Activated naive CD8-positive, alpha-beta T cell treated with anti-CD3 and anti-CD28 coated beads, Interleukin-2, amount 10 ng/mL, durations not matched to agents 7 days and 5 days (primary cell): ENCODE measurements at places on chromosomes 1 and 21.

- peaks cover 23% of the 10 kb centered on the region for H3K27me3 ChIP-seq
- H3K36me3 ChIP-seq = no peaks in the 10 kb centered on the region
- no peak overlapping the region for H3K4me3 ChIP-seq
- H3K27ac ChIP-seq = no peak overlapping the region
- no peaks in the 10 kb centered on the region for H3K4me1 ChIP-seq
These were observed 9.7 kb downstream of the SYT6 start for GRCh38 chr1:114144016-114144415.

DNA sequence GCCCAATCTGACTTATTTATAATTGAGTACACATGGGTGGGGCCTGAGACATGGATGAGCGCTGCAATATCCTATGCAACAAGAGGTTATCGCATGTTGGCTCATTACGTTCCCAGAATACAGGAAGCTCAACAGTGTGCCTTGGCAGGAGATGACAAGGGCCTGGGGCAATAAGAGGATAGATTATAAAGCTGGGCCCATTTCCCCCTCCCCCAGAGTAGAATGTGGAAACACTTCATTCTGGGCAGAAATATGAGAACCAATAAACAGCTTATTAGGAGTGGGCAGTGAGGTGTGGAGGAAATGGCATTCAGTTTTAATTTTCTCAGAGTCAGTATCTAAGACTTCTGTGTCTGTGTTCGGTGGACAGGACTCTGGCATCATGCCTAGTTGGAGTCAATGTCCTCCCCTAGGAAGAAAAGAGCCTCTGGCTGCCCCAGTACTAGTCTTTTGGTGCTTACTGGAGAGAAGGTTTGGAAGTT lies 92.8 kb downstream of the PIK3R3 start:
- DNase-seq = no peak
- H3K27ac ChIP-seq = no peak overlapping the region
- H3K4me3 ChIP-seq = no peak overlapping the region
- no peaks in the 10 kb centered on the region for H3K36me3 ChIP-seq
- no peaks in the 10 kb centered on the region for H3K27me3 ChIP-seq

DNA sequence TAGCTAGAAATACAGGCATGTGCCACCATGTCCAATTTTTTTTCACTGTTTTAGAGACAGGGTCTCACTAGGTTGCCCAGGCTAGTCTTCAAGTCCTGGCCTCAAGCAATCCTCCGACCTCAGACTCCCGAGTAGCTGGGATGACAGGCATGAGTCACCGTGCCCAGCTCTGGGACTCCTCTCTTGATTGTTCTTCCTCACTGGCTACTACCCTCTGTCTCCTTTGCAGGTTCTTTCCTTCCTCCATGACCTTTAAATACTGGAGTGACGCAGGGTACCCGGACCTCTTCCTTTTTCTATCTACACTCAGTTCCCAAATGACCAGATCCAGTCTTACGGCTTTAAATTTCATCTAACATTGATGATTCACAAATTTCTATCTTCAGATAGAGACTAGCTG lies 34.9 kb downstream of the ASH1L start:
- H3K27ac ChIP-seq = no peak overlapping the region
- H3K4me3 ChIP-seq = no peak overlapping the region
- peaks cover 18% of the 10 kb centered on the region for H3K36me3 ChIP-seq
- no peak for DNase-seq

DNA sequence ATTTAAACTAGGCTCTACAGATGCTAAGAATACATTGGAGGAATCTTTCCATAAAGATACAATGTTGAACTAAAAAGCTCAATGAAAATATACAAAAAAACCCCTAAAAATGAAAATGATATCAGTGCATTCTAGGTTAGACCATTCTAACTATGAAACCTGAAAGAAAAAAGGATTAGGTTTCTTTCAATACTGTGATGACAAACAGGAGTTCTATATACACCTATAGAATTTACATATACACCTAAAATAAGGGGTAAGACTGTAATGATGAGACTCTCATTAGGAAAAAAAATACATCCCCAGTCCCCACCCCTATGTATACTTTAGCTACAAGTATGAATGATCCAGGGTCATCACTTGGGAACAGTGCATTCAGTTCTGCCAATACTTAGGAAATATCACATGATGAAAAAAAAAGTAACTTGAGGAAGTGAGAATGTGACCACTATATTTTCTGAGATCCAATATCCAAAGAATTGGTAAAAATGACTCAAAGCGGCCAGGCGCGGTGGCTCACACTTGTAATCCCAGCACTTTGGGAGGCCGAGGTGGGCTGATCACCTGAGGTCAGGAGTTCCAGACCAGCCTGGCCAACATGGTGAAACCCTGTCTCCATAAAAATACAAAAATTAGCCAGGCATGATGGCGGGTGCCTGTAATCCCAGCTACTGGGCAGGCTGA lies 26.3 kb downstream of the SELENOF start:
- DNase-seq = no peak
- H3K4me1 ChIP-seq = peaks cover 5% of the 10 kb centered on the region
- no peak overlapping the region for H3K27ac ChIP-seq
- no peaks in the 10 kb centered on the region for H3K27me3 ChIP-seq
- peaks cover 16% of the 10 kb centered on the region for H3K36me3 ChIP-seq

DNA sequence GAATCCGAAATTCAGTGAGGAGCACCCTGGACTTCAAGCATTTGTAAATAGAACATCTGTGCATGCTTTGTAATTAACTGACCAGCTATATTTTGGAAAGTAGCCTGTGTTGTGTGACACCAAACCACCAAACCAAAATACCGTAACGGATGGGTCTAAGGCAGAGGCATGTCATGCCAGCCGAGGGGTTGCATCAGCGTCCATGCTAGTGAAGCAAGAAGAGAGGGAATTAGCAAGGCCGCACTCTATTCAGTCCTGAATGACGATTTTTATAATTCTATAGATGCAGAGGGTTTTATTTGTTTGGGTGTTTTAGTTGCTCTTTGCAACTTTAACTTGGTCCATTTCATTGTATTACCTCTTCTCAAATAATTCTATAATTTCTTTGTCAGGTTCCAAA lies 116.8 kb upstream of the SMYD2 start:
- H3K27ac ChIP-seq = no peak overlapping the region
- H3K4me3 ChIP-seq = no peak overlapping the region
- no peak for DNase-seq

DNA sequence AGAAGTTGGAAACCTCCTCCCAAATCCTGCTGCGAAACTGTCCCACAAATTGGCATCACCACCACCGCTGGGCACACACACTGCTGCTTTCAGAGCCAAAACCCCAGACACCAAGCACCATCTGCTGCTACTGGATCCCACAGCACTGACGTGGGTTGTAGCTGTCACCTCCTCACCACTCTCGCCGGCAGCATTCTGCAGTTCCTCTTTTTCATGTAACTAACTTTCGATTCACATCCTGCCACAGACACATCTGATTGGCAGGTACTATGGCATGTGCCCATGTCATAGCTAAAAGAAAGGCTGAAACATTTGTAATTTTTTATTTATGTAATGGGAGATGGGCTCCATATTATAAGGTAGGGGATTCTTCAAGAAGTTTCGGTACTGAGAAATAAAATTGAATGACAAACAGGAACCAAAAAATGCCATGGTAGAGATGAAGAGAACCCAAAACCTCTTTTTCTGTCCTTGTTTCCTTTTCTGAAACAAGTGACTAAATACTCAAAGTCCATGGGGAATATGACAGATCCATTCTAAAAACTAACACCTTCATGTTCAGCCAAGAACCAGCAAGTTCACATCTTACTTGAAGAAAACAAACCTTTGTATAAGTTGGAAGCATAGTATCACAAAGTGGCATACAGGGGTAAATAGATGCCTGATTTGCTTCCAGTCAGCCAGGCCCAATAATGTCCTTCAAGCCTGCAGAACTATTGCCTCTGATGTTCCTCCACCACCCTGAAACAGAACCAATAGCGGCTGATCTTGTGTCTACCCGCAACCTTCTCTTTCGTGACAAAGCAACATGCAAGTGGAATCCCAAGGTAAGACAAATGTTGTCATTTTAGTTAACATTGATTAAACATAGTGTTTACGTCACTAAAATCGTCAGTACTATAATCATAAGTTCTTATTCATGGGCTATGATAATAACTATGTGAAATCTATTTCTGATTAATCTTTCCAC lies 26.6 kb upstream of the RGS13 start:
- no peaks in the 10 kb centered on the region for H3K36me3 ChIP-seq
- peak; percentile 54 for DNase-seq
- peak overlapping the region; percentile 75 for H3K4me3 ChIP-seq

DNA sequence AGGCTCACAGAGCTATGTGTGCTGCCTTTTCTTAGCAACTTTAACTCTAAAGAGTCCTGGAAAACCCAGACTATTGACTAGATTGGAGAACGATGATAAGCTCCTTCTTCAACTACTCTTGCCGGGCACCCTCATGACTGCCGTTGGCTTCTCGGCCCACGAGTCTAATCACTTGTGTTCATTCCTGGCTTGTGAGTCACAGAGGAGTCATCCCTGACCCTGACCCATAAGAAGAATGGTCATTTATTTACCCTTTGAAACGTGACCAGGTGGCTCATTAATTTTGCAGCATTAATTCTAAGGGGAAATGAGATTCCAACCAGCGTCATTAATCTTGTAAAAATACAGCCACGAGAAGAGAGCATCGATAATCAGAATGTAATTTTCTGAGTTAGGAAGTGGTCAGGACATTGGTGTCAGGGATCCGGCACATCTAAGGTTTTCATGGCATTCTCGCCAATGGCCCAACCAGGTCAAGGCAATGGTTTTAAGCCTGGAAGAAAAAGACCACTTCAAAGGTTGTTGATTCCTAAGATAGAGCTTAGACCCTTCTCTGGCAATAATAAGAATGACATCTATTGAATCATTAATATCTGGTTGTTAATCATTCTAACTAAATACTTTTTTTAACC lies 183.6 kb upstream of the RUNX1 start:
- peaks cover 15% of the 10 kb centered on the region for H3K36me3 ChIP-seq
- no peak for DNase-seq
- peaks cover 22% of the 10 kb centered on the region for H3K4me1 ChIP-seq
- H3K27me3 ChIP-seq = no peaks in the 10 kb centered on the region
- no peak overlapping the region for H3K27ac ChIP-seq

GRCh38 chr1:4681026-4681425 lies 26.6 kb downstream of the AJAP1 start:
- no peaks in the 10 kb centered on the region for H3K27me3 ChIP-seq
- no peak for DNase-seq
- H3K27ac ChIP-seq = no peak overlapping the region
- no peaks in the 10 kb centered on the region for H3K4me1 ChIP-seq
- H3K36me3 ChIP-seq = no peaks in the 10 kb centered on the region
- H3K4me3 ChIP-seq = no peak overlapping the region

GRCh38 chr1:208433971-208434370 lies 189.8 kb upstream of the PLXNA2 start:
- H3K27me3 ChIP-seq = no peaks in the 10 kb centered on the region
- H3K4me1 ChIP-seq = no peaks in the 10 kb centered on the region
- DNase-seq = no peak
- H3K36me3 ChIP-seq = no peaks in the 10 kb centered on the region

- H3K27me3 ChIP-seq = no peaks in the 10 kb centered on the region
- no peaks in the 10 kb centered on the region for H3K36me3 ChIP-seq
- no peak overlapping the region for H3K27ac ChIP-seq
These were observed 43.1 kb downstream of the SCP2 start for GRCh38 chr1:52970149-52970548.

DNA sequence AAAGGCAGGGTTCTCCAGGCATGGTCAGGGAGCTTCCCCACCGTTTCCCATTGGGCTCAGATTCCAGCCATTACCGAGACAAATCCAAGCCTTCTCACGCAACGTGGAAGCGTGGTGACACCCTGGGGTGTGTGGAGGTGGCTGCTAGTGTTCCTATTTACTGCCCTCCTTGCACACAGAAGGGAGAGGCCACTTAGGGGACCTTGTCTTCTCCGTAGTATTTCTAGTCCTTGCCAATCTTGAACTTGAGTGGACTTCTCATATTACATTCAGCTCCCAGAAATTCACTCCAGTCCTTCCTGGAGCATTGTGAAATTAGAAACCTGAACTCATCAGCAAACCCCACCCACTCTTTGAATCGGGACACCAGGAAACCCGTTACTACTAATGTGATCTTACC lies 131.6 kb downstream of the AJAP1 start:
- H3K27me3 ChIP-seq = peaks cover 2% of the 10 kb centered on the region
- H3K4me3 ChIP-seq = no peak overlapping the region
- H3K27ac ChIP-seq = no peak overlapping the region

GRCh38 chr1:38941527-38942019 lies at the start of gene RHBDL2:
TSS of gene RHBDL2 (minus strand) at chr1:38941830. CDS start at chr1:38919212, 22,618 bp downstream.
- H3K27me3 ChIP-seq = peaks cover 8% of the 10 kb centered on the region
- H3K4me3 ChIP-seq = no peak within 1 kb of the TSS
- no peaks in the 10 kb centered on the region for H3K36me3 ChIP-seq
- no peak for DNase-seq
- no peaks in the 10 kb centered on the region for H3K4me1 ChIP-seq

GRCh38 chr1:240111558-240111957 lies 19.9 kb downstream of the FMN2 start:
- H3K36me3 ChIP-seq = no peaks in the 10 kb centered on the region
- H3K27me3 ChIP-seq = no peaks in the 10 kb centered on the region
- DNase-seq = no peak
- H3K27ac ChIP-seq = no peak overlapping the region

DNA sequence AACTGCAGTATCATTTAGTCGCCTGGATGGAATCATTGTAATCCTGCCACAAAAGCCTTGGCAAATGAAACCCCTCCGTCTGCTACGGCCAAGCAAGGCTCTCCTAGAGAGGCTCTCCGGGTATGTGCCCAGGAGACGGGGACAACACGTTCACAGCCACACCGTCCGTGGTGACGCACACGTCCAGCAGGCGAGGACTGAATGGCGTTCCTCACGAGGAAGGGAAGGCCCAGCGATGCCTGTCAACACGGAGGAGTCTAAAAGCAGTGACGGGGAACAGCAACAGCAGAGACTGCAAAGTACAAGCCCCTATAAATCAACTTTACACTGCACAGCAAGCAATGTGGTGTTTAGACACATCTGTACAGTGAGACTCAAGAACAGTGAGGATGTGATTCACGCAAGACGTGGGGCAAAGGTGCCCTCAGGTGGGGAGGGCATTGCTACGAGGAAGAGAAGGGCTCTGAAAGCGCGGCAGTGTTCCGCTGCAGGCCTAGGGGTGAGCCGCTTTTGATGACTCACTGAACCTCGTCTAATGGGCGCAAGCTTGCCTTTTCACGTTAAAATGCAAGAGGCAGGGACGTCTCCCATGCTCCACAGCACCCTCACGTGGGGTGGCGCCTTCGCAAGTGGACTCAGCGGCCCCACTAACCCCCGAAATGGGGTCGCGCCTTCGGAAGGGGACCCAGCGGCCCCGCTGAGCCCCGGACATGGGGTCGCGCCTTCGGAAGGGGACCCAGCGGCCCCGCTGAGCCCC lies 6.8 kb downstream of the WRAP73 start:
- no peak overlapping the region for H3K27ac ChIP-seq
- H3K4me1 ChIP-seq = peaks cover 2% of the 10 kb centered on the region
- H3K4me3 ChIP-seq = no peak overlapping the region
- peaks cover 3% of the 10 kb centered on the region for H3K36me3 ChIP-seq
